ENCODE measurements at places on chromosomes 7 and 10. TPM values are rescaled to one million over a fixed set of nuclear protein-coding genes. Genes with fewer than 3 reads are reported as not detected.

DNA sequence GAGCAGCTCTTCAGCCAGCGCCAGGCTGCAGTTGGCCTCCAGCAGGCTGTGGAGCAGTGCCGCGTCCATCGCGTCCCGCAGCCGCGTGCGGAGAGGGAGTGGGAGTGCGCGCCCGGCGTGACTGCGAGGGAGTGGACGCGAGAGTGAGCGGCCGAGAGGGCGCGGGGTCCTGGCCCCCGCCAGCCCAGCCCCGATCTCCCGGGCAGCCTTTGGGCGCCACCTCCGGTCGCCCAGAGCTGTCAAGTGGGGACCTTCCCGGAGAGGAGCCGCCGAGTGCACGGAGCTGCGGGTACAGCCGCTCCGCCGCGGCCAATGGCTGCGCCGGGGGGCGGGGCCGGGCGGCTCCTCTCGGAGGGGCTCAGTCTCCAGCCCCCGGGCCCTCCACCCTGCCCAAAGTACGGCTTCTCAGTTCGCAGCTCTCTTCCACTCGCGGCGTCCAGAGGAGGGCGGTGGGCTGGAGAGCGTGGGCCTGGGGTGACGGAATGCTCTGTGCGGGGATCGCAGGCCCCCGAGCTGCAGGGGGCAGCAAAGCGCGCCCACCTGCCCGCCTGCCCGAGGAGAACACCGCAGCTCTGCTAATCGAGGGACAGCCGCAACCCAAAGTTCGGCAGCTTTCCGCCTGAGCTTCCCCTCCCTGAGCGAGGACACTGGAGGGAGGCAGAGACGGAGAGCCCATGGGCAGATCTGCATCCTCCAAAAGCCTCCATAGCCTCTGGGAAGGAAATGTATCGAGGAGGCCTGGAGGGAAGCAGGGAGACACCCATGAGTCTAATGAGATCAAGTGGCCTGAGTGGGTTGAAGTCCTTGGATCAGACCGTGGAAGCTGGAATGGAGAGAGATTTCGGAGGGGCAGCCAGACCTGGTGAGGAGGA lies at the start of gene CRHR2:
TSS of gene CRHR2 (minus strand) at position 245 of the 872 bp plus-strand sequence. CDS start at position 69, 176 bp downstream.
- no peak within 1 kb of the TSS for H3K27ac ChIP-seq
- no peak within 1 kb of the TSS for H3K4me3 ChIP-seq
- no peaks in the 10 kb centered on the region for H3K36me3 ChIP-seq
- H3K27me3 ChIP-seq = no peaks in the 10 kb centered on the region
- DNase-seq = peak; percentile 24

- H3K4me1 ChIP-seq = no peaks in the 10 kb centered on the region
- H3K27ac ChIP-seq = no peak overlapping the region
- no peak for DNase-seq
- H3K27me3 ChIP-seq = no peaks in the 10 kb centered on the region
These were observed 9.8 kb upstream of the COMTD1 start for GRCh38 chr10:75245354-75246250.

CLRN3 gene
- total RNA-seq = not detected

GRCh38 chr10:92124020-92124419 lies 166.9 kb downstream of the CPEB3 start:
- H3K36me3 ChIP-seq = no peaks in the 10 kb centered on the region
- peak overlapping the region; percentile 94 for H3K27ac ChIP-seq
- no peak overlapping the region for H3K4me3 ChIP-seq
- no peaks in the 10 kb centered on the region for H3K27me3 ChIP-seq
- peak; percentile 23 for DNase-seq

ADCYAP1R1 gene
- 2.2 TPM for total RNA-seq

DNA sequence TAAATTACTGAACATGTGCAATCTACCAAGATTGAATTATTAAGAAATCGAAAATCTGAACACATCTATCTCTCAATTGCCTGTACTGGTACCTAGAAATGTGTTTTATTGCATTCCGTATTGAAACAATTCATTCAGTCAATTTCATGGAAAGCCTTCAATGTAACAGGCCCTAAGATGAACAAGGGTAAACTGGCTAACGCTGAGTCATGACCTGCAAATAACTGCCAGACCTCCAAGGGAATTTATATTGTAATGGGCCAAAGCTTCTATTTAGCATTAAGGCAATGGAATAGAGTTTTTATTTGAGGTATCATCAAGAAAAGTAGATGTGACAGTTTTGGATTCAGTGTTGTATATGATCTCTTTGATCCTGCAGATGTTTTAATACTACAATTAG lies 49.9 kb upstream of the CD36 start:
- no peak for DNase-seq
- no peaks in the 10 kb centered on the region for H3K27me3 ChIP-seq
- no peaks in the 10 kb centered on the region for H3K36me3 ChIP-seq
- no peaks in the 10 kb centered on the region for H3K4me1 ChIP-seq
- H3K4me3 ChIP-seq = no peak overlapping the region

GRCh38 chr10:101816913-101817336 lies 1.3 kb downstream of the OGA start:
- H3K4me1 ChIP-seq = peaks cover 22% of the 10 kb centered on the region
- DNase-seq = no peak
- H3K36me3 ChIP-seq = no peaks in the 10 kb centered on the region
- H3K27me3 ChIP-seq = no peaks in the 10 kb centered on the region
- H3K4me3 ChIP-seq = peak overlapping the region; percentile 77
- H3K27ac ChIP-seq = no peak overlapping the region

PSD gene
- 0.54 TPM for total RNA-seq

SPDYE5 gene
- total RNA-seq = not detected

MALRD1 gene
- not detected for total RNA-seq

BTBD16 gene
- total RNA-seq = 0.11 TPM

DMBT1 gene
- total RNA-seq = not detected

ZMYND11 gene
- 127 TPM for total RNA-seq

- no peaks in the 10 kb centered on the region for H3K27me3 ChIP-seq
- no peak for DNase-seq
- H3K4me1 ChIP-seq = no peaks in the 10 kb centered on the region
- H3K4me3 ChIP-seq = no peak overlapping the region
These were observed 33.9 kb downstream of the PTER start for GRCh38 chr10:16470747-16471146.

GRCh38 chr10:16280595-16280994 lies 156.2 kb upstream of the PTER start:
- no peaks in the 10 kb centered on the region for H3K27me3 ChIP-seq
- no peaks in the 10 kb centered on the region for H3K36me3 ChIP-seq
- no peak for DNase-seq
- no peak overlapping the region for H3K4me3 ChIP-seq
- H3K27ac ChIP-seq = no peak overlapping the region
- H3K4me1 ChIP-seq = no peaks in the 10 kb centered on the region

GRCh38 chr7:121945480-121946236 lies 72.7 kb downstream of the PTPRZ1 start:
- H3K36me3 ChIP-seq = no peaks in the 10 kb centered on the region
- no peaks in the 10 kb centered on the region for H3K4me1 ChIP-seq
- H3K4me3 ChIP-seq = no peak overlapping the region
- H3K27ac ChIP-seq = no peak overlapping the region
- no peak for DNase-seq

PPP1R17 gene
- not detected for total RNA-seq

DNA sequence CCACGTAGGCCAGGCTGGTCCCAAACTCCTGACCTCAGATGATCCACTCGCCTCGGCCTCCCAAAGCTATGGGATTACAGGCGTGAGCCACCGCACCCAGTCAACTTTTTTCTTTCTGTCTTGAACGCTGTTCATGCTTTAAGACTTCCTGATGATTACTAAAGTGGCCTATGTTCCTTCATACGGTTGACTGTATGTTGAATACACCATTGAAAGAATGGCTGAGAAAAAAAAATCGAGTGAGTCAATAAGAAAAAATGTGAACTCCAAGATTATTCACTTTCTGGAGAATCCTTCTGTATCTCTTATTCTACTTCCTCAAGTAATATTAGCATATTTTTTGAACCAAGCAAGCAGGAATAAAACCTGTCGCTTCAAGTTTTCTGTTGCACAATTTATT lies 955.0 kb downstream of the GATA3 start:
- no peaks in the 10 kb centered on the region for H3K36me3 ChIP-seq
- no peaks in the 10 kb centered on the region for H3K27me3 ChIP-seq
- no peak overlapping the region for H3K27ac ChIP-seq
- no peak for DNase-seq
- no peak overlapping the region for H3K4me3 ChIP-seq

- no peak overlapping the region for H3K4me3 ChIP-seq
- H3K27ac ChIP-seq = no peak overlapping the region
- H3K27me3 ChIP-seq = no peaks in the 10 kb centered on the region
These were observed 37.8 kb upstream of the MMD2 start for GRCh38 chr7:4996696-4997222.

DNA sequence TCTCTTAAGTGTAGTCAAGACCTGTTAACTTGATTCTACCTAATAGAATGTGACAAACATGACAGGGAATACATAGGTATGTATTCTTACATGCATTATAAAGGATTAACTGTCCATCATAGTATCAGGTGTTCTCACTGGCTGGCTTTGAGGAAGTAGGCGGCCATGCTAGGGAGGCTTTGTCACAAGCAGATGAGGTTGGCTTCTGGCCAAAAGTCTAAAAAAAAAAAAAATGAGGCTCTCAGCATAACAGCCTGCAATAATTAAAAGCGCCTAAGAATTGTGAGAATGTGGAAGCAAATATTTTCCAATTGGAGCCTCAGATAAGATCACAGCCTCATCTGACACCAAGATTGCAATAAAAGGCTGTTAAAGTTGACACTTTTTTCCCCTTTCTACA lies 1256.8 kb upstream of the SORCS1 start:
- no peak overlapping the region for H3K27ac ChIP-seq
- DNase-seq = no peak
- H3K4me3 ChIP-seq = no peak overlapping the region

GRCh38 chr10:133001114-133001513 lies 58.7 kb upstream of the CFAP46 start:
- H3K27me3 ChIP-seq = no peaks in the 10 kb centered on the region
- H3K36me3 ChIP-seq = no peaks in the 10 kb centered on the region
- H3K4me3 ChIP-seq = no peak overlapping the region
- no peak for DNase-seq

ATOH7 gene
- not detected for total RNA-seq

- no peaks in the 10 kb centered on the region for H3K36me3 ChIP-seq
- H3K27me3 ChIP-seq = no peaks in the 10 kb centered on the region
- DNase-seq = no peak
- no peak overlapping the region for H3K4me3 ChIP-seq
- no peak overlapping the region for H3K27ac ChIP-seq
- H3K4me1 ChIP-seq = no peaks in the 10 kb centered on the region
These were observed 610.0 kb upstream of the LRRN3 start for GRCh38 chr7:110480964-110481363.

DNA sequence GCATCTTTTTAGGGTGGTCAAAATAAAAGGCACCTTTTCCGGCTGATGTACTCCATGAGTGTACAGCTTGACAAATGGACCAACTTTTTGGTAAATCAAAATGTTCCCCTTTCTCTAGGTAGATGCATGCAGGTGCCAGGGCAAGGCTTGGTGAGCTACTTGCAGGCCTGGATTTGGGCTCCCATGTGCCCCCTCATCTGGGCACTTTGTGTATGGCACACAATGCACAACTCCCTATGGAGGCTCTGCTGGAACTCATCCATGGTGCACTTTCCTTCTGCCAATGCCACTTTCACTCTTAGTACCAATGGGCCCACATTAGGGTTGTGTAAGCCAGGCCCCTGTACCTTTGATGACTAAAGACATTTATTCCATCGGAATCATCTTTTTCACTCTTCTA lies 300.8 kb downstream of the SDHAF3 start:
- H3K36me3 ChIP-seq = no peaks in the 10 kb centered on the region
- H3K4me3 ChIP-seq = no peak overlapping the region
- no peaks in the 10 kb centered on the region for H3K4me1 ChIP-seq
- no peak overlapping the region for H3K27ac ChIP-seq
- no peaks in the 10 kb centered on the region for H3K27me3 ChIP-seq
- DNase-seq = no peak

NKX1-2 gene
- total RNA-seq = not detected

DNA sequence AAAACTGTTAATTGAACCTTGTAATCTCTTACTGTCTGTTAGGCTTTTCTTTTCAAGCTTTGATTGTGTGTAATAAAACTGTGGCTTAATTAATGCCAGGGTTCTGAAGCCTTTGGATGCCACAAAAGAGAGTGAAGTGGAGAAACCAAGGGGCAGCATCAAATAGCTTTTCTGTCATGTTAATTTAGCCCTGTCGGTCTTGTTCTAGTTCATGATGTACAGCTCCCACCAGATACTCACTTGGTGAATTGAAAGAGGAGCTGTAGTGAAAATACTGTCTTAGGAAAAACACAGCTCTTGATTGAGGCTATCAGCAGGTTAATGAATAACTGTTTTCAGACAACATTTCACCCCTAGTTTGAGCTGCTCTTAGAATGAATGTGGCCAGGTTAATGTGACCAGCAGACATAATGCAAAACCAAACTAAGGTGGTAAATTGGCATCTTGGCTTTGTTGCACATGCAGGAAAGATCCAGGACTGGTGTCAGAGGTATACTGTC lies 94.2 kb downstream of the POLL start:
- no peaks in the 10 kb centered on the region for H3K4me1 ChIP-seq
- no peak overlapping the region for H3K4me3 ChIP-seq

DNA sequence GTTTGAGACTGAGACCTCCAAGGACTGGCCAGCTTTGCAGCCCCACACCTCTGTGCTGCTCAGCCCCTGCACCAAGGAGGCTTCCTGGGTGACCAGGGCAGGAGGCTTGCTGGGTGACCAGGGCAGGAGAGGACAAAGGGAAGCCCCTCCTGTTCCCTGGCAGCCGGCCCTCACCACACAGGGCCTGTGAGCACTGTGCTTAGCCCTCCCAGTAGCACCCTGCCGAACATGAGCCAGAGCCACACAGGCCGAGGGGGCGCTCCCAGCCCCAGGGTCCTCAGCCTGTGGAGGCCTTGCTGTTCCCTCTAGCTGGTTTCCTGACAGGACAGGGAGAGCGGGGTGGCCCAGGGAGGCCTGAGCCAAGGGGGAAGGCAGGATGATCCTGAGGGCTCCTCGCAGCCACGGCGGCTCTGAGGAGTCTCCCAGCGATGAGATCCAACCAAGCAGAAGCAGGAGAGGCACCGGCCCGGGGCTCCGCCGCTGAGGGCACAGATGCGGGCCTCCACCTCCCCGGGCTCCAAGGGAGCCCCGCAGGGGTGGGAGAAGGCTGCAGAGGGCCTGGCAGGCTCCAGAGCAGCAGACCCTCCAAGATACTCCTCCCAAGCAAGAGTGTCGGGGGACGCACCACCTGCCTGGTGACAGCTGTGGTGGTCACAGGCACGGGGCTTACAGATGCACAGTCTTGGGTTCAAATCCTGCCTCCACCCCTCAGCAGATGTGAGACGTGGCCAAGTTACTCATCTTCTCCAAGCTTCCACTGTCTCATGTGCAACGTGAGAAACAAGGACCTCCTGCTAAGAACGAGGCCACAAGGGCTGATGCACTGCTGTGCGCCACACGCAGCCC lies 22.5 kb downstream of the WDR86 start:
- H3K36me3 ChIP-seq = no peaks in the 10 kb centered on the region
- peaks cover 19% of the 10 kb centered on the region for H3K4me1 ChIP-seq
- DNase-seq = peak; percentile 43
- H3K27ac ChIP-seq = peak overlapping the region; percentile 50

Measured in thyroid gland (tissue), 4 donors.